ENCODE measurements at places on chromosomes 1 and 21.

GRCh38 chr1:9900142-9901043, 9.7 kb downstream of the CTNNBIP1 start:
- DNase-seq: no peak

- no peak for DNase-seq
Measured at GRCh38 chr1:71667216-71667615, 586.4 kb upstream of the ZRANB2 start.

DNA sequence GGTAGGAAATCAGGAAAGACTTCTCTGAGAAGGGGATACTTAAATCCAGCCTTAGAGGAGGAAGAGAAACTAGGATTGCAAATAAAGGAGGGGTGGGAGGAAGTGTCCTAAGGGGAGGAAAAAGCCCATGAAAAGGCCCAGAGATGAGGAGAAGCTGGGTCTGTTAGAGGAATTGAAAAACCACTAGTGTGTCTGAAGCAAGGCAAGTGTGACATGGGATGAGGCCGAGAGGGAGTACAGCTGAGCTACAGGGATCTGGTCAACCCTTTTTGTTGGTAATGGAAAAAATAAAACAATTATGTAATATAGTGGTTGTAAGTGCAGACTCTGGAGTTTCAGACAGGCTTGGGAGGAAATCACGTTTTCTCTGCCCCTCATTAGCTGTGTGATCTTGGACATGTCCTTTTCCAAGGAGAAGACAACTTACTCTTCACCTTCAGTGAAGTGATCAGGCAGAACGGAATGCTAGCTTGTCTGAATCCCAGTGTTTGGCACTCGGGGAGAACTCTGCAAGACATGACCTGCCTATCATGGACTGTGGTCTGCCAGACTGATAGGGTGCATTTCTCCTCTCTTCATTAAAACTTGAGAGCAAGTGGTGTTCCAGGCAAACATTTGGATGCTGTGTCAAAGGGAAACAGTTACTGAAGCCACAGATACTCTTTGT, 7.4 kb upstream of the S100A10 start:
- DNase-seq: no peak

- no peak for DNase-seq
Measured at GRCh38 chr1:202124142-202124541, 1.4 kb downstream of the GPR37L1 start.

DNA sequence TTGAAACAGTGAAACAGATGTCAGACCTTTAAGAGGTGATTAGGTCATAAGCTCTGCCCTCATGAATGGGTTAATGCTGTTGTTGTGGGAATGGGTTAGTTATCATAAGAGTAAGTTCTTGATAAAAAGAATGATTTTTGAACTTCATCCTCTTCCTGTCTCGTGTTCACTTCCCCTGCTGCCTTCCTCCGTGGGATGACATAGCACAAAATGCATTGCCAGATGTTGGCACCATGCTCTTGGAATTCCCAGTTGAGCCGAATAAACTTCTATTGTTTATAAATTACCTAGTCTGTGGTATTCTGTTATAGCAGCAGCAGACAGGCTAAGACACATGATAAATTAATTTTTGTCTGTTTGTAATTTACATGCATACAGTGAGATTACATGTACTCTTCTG, 112.0 kb upstream of the LRRC7 start:
- DNase-seq: no peak

Measured in eye (tissue), 1 donor.